ENCODE measurements at places on chromosomes 3 and 15. TPM values are rescaled to one million over a fixed set of nuclear protein-coding genes. Genes with fewer than 3 reads are reported as not detected.

The KY gene
- 1.5 TPM for polyA plus RNA-seq

GRCh38 chr3:120848503-120848902 is 59.5 kb upstream of the STXBP5L start:
- no peak for DNase-seq

The CFAP100 gene
- 0.46 TPM for polyA plus RNA-seq

The RPL14 gene
- polyA plus RNA-seq = 1,981 TPM

DNA sequence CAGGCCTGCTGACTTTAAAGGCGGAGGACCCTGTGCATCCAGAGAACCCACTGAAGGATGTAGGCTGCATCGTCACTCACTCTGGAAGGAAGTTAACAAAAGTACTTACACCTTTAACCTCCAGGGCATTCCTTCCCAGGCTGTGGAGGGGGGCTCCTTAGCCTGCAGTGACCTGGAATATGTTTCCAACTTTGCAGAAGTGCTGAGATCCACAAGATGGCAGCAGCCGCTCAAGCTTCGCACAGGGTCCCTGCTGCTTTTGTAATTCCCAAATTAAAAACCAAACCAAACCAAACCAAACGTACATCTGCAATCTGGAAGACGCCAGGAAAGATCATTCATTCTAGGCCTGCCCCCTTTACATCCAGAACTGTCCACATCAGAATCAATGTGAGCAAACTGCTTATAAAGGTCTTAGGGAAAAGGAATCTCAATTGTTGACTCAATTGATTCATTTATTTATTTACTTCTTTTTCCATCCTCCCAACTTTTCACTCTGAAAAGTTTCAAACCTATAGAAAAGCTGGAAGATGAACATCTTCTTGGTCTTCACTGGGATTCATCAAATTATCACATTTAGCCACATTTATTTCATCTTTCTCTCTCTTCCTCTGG is 70.5 kb upstream of the KLHL25 start:
- peak; percentile 30 for DNase-seq

DNA sequence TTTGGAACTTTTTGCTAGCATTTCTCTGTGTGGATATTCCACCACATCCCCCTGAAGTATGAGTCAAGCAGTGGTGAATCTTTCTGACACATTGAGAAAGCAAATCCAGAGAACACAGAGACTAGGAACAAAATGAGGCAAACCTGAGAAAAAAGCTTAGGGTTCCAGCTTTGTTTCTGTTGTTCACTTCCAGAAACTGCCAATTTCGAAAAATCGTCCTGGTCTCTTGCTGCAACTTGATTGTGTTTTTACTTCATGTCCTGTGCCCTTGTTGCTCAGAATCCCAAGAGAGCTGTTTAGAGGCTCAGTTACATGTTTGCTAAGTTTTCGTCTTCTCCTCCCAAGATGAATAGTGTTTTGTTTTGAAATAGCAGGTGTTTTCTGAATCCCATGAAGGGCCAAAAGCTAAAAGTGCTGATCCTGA is 13.7 kb downstream of the MAP2K1 start:
- no peak for DNase-seq

DNA sequence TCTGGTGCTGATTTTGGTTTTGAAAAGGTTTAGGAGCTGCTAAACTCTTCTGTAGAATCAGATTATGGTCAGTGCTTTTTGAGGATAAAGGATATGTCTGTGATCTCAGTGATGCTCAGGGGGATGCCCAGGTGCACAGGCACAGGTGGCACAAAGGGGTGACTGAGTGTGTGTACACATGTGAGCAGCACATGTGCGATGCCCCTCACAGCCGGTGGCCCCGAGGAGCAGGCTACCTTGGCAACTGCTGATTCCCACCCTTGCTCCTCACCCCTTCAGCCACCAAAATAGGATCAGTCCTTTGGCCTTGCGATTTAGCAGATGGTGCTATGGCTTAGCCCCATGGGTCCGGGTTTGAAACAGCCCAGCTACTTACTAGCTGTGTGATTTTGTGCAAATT is 51.1 kb downstream of the POMGNT2 start:
- DNase-seq = no peak

GRCh38 chr3:78644847-78645246 is 1123.0 kb downstream of the ROBO1 start:
- DNase-seq = no peak

DNA sequence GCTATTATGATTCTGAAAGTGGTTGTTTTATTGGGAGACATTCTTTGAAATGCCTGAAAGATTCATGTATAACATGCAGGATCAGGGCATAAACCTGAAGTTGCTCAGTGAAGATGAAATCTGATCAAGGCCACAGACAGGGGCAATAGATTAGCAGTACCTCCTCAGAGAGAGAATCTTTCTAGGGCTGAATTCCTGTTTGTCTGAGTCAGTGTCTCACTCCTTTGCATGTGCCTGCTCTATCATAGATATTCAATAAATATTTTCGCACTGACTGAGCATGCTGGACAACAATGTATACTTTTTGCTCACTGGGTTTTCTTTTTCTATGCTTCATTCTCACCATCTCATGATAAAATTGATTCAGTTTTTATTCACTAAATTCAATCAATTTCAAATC is 49.8 kb upstream of the PFN2 start:
- no peak for DNase-seq

- DNase-seq = no peak
Measured at GRCh38 chr15:101490922-101491733, 1.6 kb upstream of the PCSK6 start.

- DNase-seq = no peak
Measured at GRCh38 chr15:51311510-51311909, 26.9 kb downstream of the CYP19A1 start.

DNA sequence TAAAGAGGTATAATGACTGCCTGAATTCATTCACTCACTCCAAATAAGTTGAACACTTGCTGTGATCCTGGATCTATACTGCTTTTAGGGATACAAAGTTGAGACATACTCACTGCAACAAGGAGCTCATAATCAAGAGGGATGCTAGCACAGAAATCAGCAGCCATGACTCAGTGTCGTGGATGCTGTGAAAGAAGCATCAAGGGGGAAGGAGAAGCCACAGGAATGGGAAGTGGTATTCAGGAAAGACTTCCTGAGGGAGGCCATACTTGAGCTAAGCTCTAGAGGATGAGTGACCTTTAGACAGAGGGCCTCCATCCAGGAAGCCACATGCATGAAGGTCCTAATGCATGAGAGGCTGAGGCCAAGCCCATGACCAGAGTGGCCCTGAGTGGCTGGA is 245.7 kb upstream of the RORA start:
- no peak for DNase-seq

DNA sequence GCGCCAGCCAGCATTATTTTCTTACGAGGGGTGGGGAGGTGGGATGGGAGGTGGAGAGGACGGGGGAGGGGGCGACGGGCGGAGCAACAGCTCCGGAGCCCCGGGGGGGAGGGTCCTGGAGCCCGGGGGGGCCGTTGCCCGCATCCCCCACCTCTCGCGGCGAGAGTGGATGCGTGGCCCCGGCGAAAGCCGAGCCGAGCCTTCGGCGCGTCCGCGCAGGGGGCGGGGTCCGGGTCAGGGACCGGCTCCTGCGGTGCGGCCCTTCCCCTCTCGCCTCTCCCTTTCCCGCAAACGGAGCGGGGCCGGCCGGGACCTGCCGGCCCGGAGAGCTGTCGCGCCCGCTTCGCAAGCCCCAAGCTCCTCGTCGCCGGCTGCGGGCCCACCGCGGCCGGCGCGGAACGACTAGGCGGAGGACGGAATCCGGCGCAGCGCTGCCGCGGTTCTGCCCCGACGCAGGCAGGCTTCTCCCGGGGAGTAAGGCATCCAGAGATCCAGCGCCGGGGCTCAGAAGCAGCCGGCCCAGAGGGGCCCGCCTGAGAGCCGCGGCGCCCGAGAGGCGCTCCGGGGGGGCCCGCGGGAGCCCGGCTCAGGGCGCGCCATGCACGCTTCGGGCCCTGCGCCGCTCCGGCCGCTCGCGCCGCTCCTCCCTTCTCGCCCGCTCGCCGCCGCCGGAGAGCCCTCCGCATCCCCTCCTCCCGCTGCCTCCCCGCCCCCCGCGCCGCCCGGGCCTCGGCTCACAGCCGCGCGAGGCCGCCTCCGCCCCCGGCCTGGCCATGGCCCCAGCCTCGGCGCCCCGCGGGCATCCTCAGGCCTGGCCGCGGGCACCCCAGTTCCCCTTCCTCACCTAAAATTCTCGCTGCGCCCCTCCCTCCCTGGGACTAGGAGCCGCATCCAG is 459 bp upstream of the ADCY5 start:
- DNase-seq = no peak

DNA sequence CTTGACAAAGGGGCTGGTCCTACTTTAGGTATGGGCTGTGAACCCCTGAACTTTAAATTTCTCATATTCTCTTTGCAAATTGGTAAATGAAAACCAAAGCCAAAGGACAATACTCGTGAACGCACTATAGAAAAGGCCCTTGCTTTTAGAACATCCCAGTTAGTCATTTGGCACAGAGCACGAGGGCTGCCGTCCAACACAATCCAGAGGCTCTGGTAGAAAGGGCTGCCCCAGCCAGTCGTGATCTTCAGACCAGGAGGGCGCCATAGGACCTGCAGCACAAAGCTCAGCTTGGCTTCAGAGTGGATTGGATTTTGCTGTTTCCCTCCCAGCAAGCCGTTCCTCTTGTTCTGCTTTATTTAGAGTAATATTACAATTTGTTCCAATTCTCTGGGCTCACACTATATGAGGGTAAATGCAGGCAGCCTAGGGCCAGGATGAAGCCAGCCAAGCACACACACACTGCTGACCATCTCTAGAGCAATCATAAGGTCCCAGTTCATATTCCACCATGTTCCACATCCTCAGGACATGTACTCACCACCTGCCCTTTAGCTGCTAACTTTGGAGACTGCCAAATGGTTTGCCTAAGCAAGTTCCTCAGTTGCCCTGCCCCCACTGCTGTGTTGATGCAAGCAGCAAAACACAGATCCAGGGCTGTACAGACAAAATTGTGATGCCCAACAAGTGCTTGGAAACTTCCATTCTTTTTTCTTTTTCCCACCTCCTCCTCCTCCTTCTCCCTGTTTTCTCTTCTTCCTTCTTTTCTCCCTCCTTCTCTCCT is 6.0 kb upstream of the BFSP2 start:
- DNase-seq = no peak

GRCh38 chr3:9351709-9352126 is 11.1 kb upstream of the THUMPD3 start:
- no peak for DNase-seq

The SOX2 gene
- 0.64 TPM for polyA plus RNA-seq

- DNase-seq = no peak
Measured at GRCh38 chr15:93071469-93071936, 17.5 kb downstream of the RGMA start.

DNA sequence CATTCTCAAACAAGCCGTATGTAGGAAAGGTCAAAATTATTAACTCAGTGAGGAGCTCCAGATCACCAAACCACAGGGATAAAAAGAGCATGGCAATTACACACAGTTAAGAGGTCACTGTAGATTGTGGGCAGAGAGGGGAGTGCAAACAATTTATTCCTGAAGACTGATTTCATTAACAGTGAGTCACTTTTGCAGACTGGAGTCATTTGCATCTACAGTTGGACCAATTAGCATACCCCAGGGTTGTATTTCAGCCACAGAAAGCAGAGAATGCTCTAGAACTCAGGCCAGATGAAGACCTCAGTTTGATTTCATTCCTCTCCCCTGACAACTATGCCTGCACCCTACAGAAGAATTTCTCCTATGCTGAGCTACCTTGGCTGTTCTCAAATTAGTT is 40.1 kb downstream of the SETMAR start:
- DNase-seq = no peak

The ANKRD63 gene
- not detected for polyA plus RNA-seq

The SLC9C1 gene
- 0.70 TPM for polyA plus RNA-seq

- DNase-seq = no peak
Measured at GRCh38 chr15:60184579-60184978, 180.5 kb downstream of the FOXB1 start.
